Dermis blood vessel endothelial cell (primary cell): ENCODE measurements at places on chromosomes 7 and 10. TPM values are rescaled to one million over a fixed set of nuclear protein-coding genes. Genes with fewer than 3 reads are reported as not detected.

DNA sequence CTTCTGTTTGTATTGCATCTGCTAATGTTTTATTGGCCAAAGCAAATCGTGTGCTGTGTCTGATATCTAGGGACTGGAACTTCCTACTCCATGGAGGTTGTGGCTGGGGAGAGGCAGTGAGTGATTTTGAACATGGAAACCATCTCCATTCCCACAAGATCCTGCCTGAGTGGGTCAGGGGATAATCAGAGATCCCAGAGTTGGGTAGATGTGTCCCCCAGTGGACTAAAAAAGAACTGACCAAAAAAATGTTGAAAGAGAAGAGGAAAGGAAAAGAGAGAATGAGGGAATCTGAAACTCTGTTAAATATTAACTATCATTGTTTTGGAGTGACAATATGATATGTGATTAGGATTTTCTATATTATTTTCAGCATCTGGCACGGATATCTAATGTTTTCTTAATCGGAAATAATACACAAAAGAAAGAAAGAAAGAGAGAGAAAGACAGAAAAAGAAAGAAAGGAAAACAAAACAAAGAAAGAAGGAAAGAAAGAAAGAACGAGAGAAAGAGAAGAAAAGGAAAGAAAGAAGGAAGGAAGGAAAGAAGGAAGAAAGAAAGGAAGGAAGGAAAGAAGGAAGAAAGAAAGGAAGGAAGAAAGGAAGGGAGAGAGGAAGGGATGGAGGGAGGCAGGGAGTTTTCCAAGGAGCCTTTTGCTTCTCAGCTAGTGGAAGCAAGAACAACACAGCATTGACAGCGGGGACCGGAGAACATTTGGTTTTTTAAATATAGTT is 638.5 kb downstream of the CCSER2 start:
- DNase-seq = no peak

DNA sequence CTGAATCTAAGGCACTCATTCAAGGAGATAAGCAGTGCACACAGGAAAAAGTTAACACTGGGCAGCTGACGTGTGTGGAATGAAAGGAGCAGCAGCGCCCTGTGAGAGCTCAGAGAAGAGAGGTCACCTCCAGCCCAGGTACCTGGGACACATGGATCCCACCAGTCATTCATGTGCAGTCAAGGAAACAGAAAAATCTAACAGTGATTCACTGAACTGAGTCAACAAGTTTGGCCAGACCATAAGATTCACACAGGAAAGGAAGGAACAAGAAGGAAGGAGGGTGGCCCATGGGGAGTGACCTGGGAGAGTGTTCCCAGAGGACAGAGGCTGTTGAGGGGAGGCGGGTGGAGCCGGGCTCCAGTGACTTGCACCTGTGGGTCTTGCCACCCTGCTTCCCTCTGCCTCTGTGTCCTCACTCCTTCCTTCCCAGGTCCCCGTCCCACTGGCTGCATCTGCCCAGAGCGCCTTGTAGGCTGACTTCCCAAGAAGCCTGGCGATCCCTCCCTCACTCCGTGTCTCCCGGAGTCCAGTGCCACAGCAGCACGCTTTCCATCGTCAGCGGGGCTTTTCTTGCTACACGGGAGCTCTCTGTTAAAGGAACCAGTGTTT is 27.7 kb downstream of the RNF32 start:
- DNase-seq = no peak

DNA sequence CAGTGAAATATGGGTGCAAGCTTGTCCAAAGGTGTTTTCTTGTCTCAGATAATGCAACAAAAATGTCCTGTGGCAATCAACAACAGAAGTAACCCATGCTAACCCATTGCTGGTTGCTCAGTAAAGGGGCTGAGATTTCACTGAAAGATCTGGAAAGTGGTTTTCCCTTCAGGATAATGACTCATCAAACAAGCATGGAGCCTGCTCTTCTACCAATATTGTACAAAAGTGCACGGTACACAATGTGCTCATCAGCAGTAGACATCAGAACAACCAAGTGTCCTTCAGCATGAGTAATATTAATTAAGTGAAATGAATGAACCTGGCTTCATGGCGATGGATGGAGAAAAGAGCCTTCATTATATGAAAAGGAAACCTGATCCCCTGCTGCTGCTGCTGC is 287.1 kb upstream of the NEBL start:
- DNase-seq = peak; percentile 68

- DNase-seq = no peak
Observed at GRCh38 chr7:441684-442421, 77.8 kb downstream of the PDGFA start.

GRCh38 chr7:1049006-1049741 is 4.8 kb downstream of the GPR146 start:
- peak; percentile 90 for DNase-seq

DNA sequence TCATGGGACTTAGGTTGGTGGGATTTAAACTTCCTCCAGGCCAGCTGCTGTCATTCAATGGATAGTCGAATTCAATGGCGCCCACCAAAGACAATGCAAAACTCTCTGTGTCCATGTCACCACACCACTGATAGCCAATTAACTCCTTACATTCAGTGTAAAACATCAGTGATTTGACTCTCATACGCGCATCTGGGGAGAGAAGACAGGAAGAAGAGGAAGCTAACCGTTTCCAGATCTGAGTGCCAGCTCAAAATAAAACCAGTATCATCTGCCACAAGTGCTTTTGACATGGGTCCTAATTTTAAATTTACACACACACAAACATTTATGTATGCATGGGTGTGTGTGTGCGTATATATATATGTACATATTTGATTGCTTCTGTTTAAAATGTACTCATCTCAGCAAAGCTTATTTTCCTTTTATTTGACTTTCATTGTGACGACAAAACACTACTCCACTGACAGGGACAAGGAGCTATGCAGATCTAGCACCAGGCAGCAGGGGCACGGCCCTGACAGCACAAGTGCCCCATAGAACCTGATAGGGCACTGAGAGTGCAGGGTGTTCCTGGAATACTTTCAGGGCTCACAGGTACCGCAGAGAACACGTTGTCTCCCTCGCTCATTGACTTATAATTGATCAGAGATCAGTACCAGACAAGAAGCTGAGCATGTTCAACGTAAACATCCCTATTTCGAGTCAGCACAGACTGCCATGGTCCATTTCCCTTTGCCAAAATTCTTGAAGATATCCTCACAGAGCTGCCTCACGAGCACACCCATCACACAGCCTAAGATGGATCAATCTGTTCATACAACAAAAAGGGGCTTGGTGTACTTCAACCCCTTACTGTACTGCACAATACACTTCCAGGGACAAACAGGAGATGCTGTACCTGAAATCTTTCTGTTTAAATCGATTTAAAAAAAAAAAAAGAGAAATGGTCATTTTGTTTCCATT is 176.1 kb downstream of the COBL start:
- DNase-seq = peak; percentile 24

GRCh38 chr7:33764752-33765451 is 140.4 kb upstream of the BMPER start:
- DNase-seq = peak; percentile 51

DNA sequence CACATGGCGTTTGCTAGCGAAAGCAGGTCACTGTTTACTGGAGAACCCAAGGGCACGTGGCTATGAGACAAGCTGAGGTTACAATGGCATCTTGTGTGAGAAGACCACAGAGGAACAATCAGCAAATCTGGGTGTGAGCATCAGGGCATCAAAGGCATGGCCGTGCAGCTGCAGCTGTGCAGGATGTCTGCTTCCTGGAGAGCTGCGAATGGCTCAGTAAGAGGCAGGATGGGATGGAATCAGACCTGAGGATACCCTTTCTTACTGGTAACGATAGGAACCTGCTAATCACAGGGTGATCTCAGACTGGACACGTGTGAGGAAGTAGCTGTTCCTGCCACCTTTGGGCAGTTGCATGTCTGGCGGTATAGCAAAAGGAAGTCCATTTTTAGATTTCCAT is 119.5 kb downstream of the RNF216 start:
- peak; percentile 99 for DNase-seq

GRCh38 chr10:126465771-126466170 is 77.5 kb upstream of the ADAM12 start:
- no peak for DNase-seq

- peak; percentile 71 for DNase-seq
Observed at GRCh38 chr7:100493476-100494264, 9.9 kb downstream of the NYAP1 start.

- DNase-seq = no peak
Observed at GRCh38 chr10:12634621-12634931, 285.2 kb downstream of the CAMK1D start.

The MYH16 gene
- total RNA-seq = 0.19 TPM in 1 of 2 replicates, not detected in the other

The GGCT gene
- total RNA-seq = 28.6 and 35.6 TPM in 2 replicates

The PRF1 gene
- total RNA-seq = not detected in 2 replicates

The CYP2C19 gene
- not detected in 2 replicates for total RNA-seq
